ENCODE measurements at places on chromosomes 2 and 18. TPM values are rescaled to one million over a fixed set of nuclear protein-coding genes. Genes with fewer than 3 reads are reported as not detected.

GRCh38 chr2:3324404-3325281 is 53.0 kb downstream of the EIPR1 start:
- DNase-seq, result no peak
- no peaks in the 10 kb centered on the region for H3K4me1 ChIP-seq
- H3K36me3 ChIP-seq, result no peaks in the 10 kb centered on the region
- H3K27me3 ChIP-seq, result no peaks in the 10 kb centered on the region
- H3K4me3 ChIP-seq, result no peak overlapping the region
- H3K27ac ChIP-seq, result no peak overlapping the region

Gene HADHB
- total RNA-seq, result 770 TPM

Gene LRRTM1
- 0.37 TPM for total RNA-seq

Gene SRD5A2
- not detected for total RNA-seq
